GM10248 (cell line): ENCODE measurements at places on chromosomes 6 and 20.

DNA sequence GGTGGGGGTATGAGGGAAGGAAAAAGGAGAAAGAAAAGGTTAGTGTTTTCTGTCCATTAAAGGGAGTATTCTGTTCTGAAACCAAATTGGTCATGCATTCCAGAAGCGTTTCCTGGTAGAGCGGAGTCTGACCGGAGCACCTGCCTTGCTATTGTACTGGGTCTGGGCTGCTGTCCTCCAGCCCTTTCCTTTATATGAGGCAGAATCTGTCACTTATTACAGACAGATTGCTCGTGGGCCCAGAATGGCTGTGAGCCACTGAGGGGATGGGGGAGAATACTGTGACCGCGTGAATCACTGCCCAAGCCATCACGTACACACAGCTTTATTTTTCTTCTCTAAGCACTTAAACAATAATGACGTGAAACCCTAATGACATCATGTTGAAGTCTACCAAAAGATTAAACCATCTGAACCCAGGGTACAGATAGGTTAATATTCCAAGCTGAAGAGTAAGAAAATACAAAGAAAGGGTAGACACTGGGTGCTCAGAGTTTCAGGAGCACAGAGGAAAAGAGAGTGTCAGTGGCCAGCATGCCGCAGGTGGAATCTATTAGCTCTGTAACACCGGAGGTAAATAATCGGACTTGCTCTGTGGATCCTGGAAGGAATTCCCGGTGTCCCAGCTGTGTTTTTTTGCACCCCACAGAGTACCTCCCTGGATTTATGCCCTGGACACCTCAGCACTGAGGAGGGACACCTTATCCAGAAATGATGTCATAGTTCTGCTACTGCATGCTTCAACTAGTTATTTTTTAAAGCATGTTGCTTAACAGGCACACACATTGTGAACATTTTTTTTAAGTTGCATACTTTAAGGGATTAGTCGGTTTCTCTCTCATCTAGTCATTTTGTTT is 573.3 kb downstream of the PKHD1 start:
- no peak for DNase-seq

- no peak for DNase-seq
These were observed 89.9 kb downstream of the AKAP7 start for GRCh38 chr6:131225127-131225526.

DNA sequence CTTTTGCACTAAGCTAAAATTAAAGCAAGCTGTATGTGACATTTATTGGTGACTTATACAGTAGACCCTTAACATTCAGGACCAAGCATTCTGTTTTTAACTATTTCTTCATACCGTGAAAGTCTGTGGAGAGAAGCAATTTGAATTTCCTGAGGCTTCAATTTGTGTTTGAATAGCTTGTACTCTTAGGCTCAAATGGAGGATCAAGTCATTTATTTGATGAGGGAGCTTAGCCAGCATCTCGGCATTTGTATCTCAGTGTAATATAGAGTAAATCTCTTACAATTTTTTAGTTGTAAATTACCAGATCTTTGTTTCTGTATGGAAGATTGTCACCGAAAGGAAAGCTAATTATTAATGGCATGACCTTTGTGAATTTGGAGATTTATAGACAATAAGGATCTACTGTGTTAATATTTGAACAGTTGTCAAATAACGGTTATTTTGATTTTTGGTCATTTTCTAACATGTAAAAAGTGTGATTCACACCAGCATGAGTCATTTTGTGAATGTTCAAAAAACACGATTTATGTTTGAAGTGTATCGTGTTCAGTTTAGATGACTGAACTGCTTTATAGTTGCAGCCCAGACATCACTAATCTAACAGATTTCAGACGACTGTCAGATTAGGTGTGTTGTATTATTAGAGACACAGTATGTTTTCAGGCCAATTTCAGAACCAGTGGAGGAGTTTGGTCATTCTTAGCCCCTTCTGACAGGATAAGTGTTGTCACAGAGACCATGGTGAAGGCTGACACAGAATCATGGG is 332.9 kb downstream of the CDKAL1 start:
- no peak for DNase-seq

DNA sequence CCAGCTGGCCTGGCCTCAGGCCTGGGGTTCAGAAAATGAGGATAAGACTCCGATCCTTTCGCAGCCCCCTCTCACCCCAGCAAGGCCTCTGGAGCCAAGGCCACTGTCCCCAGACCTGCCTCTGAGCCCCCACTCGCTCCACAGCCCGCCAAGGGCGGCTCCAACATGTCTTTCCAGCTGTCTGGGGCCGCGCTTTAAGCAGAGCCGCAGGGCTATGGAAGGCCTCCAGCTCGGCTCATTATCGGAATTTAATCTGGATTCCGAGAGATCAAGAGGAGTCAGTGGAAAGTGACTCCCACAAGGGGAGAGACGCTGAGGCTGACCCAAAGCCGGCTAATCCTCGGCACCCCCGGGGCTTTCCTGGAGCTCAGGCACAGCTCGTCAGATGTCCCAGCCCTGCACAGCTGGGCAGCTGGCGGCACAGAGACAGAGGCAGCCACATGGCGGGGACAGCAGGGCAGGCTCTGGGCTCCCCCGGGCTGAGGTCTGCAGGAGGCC is 41.8 kb downstream of the BMP7 start:
- DNase-seq: no peak

DNA sequence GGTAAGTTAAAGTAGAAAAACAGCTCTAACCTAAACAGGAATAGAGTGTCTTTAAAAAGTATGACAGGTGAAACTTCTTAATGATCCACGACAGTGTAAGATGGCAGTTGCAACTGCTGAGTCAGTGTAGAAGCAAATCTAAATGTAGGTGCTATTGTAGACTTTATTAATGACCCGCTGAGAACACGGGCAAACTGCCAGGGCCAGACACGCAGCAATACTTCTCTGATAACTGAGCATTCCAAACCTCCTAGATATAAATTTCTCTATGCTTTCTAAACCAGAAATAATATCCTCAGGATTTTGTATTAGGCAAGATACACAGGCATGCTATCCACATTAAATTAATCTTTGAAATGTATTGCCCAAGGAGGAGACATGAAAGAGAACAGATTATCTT is 1076.4 kb downstream of the HACE1 start:
- DNase-seq: no peak

- no peak for DNase-seq
These were observed at the start of gene NRSN1 for GRCh38 chr6:24125980-24126379. NRSN1 (plus strand) TSS chr6:24126215; CDS start chr6:24134328, 8,113 bp downstream.

- DNase-seq: no peak
These were observed 88.5 kb downstream of the POPDC3 start for GRCh38 chr6:105091140-105091829.

- DNase-seq: no peak
These were observed 519.5 kb upstream of the PTCHD4 start for GRCh38 chr6:48630511-48630910.

GRCh38 chr6:52570291-52570700 is 6.6 kb downstream of the TRAM2 start:
- no peak for DNase-seq

DNA sequence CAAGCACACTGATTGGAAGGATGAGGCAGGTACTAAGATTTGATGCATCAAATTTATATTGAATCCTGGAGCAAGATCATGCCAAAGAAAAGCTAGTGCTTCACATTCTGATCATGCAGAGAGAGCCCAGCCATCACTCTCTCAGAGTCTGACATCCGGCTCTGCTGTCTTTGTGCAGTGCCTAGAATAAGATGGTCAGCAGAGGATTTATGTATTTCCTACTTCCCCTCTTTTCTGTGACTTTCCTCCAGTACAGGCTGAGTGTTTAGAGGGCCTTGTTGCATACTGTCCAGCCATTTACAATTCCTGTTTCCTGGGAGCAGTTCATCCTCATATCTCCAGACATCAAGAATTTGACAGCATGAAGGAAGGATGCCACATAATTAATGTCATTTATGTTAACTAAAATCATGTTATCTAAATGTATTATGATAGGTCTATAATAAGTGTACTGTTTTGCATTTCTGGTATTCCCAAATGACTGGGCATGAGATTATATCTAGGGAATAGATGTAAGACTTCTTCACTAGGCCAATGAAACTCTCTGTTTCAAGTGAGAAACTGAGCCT is 167.6 kb downstream of the EPM2A start:
- no peak for DNase-seq

DNA sequence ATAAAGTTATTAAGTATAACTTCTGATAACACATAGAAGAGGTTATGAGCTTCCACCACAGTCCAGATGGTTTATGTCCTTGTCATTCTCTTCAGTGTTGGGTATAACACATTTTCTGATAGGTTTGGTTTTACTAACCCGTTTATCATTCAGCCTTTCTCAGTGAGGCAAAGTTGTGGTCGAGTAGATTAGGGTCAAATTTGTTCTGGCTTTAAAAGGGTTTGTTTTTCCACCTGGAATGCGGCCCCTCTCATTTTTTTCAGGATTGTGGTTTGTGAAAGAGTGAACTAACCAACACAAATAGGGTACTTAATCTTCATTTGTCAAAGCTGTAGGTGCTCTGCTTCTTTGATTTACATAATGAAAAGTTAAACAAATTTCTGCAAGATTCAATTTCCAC is 204.2 kb upstream of the ASCC3 start:
- no peak for DNase-seq

- DNase-seq: no peak
These were observed 41.5 kb downstream of the CTCFL start for GRCh38 chr20:57483287-57484050.

DNA sequence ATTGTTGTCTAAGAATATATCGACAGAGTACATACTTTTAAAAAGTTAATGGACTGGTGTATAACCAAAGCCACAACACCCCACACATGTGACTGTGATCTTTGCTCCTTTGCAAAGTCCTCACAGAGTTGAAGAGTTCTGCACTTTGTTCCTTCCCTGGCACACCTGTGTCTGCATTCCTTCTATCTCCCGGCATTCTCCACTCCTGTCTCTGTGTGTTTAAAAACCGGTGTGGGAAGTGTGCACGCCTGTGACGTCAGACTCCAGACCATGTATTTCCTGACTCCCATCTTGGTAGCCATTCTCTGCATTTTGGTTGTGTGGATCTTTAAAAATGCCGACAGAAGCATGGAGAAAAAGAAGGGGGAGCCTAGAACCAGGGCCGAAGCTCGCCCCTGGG is at the start of gene IYD:
Gene IYD (plus strand): TSS at position 251 of the 400 bp plus-strand sequence. CDS start 20 bp downstream, at position 271.
- DNase-seq: no peak

DNA sequence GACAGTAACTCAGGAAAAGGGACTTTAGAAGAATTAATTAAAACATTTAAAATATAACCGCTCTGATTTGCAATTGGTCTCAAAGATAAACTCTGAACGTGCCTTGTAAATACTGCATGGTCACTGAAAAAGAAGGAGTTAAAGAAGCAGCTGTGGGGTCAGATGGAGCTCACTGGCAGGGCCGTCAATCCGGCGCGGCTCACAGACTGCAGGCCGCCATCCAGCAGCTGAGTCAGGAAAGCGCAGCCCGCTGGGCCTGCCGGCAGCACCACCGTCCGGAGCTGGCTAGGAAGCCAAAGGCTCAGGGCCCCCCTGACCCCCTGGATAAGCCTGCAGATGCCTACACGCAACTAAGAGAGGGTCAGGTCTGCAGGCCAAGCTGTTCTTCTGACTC is 54.2 kb upstream of the FRMD1 start:
- no peak for DNase-seq

DNA sequence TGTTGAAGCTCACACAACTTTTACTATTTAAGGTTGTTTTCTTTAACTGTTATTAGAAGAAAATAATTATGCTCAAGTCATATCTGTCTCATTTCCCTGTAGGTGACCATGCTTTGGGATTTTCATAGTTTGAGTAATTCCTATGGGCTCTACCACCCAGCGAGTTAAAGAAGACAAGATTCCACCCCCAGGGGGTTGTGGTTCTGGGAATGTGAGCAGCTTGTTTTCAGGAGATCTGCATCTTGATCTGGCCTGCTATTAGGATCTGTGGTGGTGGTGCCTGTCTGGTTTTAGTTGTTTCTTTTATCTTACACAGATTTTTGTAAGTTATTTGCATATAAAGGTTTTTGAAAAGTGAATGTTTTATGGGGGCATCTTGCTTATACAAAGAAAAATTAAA is 20.2 kb upstream of the REV3L start:
- no peak for DNase-seq

- DNase-seq: no peak
These were observed 160.0 kb downstream of the PKHD1 start for GRCh38 chr6:51927450-51927849.

DNA sequence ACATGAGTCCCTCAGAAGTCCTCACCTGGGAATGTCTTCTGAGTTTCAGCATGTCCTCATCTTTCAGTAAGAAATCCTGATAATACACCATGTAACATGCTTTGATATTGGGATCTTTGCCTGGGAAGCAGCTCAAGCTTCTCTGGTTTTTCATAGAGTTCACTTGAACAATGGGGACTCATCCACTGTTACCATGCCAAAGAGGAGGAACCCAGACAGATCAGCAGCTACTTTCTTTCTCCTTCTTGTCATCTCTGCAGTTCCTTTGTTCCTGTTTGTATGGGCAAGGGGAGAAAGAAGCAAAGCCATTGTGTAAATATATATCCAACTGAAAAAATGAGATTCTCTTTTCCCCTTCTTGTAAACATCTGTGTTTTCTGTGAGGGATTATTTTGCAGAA is 450.6 kb upstream of the HS3ST5 start:
- DNase-seq: no peak

- DNase-seq: no peak
These were observed 177.3 kb downstream of the LRFN2 start for GRCh38 chr6:40409716-40410397.

DNA sequence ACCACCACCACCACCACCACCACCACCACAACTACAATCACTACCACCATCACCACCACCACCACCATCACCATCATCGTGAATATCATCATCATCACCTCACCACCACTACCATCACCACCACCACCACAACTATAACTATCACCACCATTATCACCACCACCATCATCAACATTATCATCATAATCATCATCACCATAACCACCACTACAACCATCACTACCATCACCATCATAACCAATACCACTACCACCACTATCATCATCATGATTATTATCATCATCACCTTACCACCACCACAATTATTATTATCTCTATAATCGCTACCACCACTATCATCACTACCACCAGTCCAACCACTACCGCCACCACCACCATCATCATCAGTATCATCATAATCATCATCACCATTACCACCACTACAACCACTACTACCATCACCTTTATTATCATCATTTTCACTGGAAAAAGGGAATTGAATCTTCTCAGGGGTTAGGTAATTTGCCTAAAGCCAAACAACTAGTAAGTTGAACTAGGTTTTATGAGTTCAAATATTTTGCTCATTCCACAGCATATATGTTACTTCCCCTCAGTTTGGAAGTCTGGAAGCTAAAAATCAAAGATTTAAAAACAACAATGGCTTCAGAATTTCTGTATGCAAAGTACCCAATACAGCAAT is 8.3 kb downstream of the RIPOR2 start:
- no peak for DNase-seq

GRCh38 chr20:24853916-24854315 is 95.2 kb upstream of the CST7 start:
- DNase-seq: no peak

GRCh38 chr6:73264446-73264845 is 1.4 kb upstream of the KHDC1 start:
- DNase-seq: no peak

- no peak for DNase-seq
These were observed 43.9 kb downstream of the INSM1 start for GRCh38 chr20:20411836-20412235.

GRCh38 chr6:42777126-42777822 is 4.6 kb upstream of the BICRAL start:
- no peak for DNase-seq
